ENCODE measurements at places on chromosomes 6 and 20. TPM values are rescaled to one million over a fixed set of nuclear protein-coding genes. Genes with fewer than 3 reads are reported as not detected.

- peak; percentile 21 for DNase-seq
Measured at GRCh38 chr6:55774286-55775028, 100.9 kb downstream of the BMP5 start.

DNA sequence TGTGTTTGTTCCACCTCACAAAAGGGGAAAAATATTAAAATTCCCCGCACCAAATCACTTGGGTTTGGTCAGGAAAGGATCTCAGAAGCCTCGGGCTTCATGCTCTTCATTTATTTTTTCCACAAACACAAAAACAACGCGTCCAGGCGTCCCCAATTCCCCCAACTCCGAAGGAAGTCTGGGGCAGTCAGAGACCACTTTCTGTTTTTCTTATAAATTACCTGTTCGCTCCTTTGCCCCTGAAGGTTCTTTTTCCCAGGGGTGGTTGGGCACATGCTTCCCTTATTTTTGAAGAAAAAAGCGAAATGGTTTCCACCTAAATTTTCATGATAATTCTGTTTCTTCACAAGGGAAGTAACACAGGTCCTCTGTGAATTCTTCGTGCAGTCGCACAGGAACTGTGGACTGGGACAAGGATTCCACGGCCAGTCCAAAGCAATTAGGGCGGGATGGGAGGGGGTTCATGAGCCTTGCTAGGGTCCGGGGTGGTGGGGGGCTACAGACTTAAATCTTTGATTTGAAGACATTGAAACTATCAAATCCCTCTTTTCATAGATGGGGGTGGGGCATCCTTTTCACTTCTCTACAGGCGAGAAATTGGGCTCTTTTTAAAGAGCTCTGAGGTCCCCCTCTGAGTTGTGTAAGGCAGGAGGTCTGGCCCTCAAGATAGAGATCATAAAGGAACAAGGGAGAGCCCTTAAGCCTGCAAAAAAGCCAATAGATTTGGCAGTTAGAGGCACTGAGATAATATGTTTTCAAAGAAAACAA, 30.5 kb upstream of the HFE start:
- DNase-seq: peak; percentile 28

DNA sequence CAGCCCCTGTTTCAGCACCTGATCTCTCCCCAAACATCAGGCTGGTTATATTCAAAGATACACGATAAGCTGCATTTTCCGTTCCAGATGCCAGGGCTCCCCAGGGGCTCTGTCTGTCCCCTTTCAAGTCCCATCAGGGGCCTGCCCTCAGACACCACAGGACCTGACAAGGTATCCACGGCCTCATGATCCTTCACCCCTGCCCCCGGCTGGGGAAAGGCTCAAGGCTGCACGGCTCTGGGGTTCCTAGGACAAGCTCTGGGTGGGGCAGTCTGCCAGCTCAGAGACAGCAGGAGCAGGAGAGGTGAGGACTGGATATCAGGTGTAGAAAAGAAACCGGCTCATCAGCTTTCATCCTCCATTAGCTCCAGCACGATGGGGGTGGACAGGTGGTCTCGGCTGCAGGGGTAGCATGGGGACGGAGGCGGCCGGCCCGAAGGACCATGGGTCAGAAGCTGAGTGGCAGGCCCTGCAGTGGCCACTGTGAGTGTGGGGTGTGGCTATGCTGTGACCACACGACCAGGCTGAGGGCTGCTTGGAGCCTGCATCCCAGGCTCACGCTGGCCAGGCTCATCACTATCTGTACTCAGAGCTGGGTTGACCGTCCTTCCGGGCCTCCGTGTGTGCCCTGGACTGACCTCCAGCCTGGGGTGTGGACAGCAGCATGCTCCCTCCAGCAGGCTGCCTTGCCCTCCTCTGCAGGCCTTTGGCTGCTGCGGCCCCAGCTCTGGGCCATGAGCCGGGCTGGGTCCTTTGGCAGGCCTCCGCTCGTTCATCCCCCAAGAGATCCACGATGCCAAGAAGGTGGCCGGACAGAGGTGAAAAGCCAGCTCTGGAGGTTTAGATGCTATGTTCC, 386.2 kb downstream of the THBS2 start:
- no peak for DNase-seq

- DNase-seq: no peak
Measured at GRCh38 chr6:106522562-106523250, 106.6 kb downstream of the RTN4IP1 start.

GRCh38 chr20:7935027-7935551, 5.2 kb downstream of the HAO1 start:
- DNase-seq: no peak

Gene SRMS
- total RNA-seq: not detected

DNA sequence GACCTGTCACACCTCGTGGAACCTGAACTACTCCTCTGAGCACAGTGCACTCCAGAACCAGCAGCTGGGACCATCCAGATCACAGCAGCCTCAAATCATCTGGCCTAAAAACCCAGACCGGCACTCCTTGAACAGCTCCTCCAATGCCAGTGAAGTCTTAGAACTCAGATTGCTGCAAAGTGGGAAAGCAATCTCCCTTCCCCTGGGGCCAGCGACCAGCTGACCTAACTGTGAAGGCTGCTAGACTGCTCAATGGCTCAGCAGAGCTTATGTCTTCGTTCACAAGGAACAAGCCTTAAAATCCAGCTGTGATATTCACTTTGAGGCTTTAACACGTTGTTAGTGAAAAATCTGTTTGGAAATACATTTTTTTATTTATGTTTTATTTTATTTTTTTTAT, 243.2 kb downstream of the ANKRD60 start:
- no peak for DNase-seq

Gene RIMS1
- 1.3 TPM for total RNA-seq

DNA sequence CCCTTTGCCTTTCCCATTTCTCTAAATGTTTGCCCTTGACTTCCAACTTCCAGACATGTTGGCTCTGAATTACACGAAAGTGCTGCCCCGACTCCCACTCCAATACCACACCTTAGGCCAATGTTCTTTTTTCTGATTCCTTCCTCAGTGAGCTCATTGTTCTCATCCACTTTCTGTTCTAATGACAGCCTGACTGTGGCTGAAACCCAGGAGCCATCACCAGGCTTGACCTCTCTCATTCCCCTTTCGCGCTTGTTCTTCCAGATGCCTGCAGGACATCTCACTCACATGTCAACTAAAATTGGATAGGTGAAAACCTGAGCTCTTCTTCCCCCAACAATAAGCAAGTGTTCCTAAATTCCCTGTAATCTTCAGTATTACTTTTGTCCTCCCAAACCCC, 40.4 kb downstream of the PTPRK start:
- no peak for DNase-seq

- DNase-seq: no peak
Measured at GRCh38 chr6:87794922-87795885, 93.2 kb upstream of the AKIRIN2 start.

DNA sequence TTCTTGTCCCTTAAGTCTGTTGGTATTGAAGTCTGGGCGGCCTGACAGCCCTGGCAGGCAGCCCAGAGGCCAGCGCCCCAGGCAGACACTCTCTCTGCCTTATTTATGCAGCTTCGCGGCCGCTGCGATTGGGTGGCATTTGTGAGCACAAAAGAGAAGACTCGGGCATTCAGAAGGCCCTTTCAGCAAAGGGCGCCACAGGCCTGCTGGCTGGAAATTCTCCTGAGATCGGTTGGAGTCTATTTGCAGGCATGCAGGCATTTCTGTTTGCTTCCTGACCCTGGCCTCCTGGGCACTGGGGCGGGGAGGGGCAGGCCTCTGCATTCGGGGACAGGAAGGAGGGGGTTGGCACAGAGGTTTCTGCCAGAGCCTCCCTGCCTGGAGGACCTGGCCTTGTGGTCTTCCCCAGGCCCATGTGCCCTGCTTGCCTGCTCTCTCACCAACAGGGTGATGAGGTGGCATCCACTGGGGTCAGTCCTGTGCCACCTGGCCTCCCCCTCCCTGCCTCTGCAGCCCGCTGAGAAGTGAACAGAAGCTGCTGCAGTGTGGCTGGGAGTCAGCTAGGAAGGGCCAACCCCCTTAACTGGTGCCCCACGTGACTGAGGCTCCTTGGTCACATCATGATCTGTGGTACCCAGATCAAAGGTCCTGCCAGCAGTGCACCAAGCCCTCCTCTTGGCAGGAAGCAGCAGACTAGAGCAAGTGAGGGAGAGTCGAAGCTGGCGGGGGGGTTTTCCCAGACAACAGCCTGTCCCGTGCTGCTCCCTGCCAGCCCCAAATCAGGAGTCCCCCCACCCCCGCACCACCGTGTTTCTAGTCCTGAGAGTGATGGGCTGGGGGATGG, 16.6 kb upstream of the CCDC167 start:
- DNase-seq: no peak

Gene SEC23B
- 41.6 TPM for total RNA-seq

DNA sequence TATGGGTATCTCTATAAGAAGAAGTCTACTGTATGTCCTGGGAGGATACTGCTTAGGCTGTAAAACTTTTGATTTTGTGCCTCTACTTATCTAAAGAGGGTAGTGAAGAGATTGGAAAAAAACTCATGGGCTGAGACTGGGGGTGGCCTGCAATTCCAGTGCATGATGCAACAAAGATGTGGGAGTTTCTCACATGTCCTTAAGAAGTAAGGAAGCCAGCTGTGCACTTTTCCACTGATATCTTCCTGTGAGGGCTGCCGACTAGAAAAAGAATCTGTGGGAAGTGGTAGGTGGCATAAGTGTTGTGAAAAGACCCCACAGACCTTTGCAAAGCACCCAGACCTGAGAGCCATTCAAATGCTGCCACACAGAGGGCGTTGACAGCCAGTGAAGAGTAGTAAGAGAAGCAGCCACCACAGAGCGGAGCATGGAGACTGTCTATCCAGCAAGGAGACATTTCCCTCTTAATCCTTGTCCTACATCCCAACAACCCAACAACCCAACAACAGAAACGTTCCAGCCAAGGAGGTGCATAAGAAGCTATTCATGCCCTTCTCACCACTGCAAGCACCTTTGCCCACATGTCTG, 65.1 kb downstream of the PFDN4 start:
- no peak for DNase-seq

GRCh38 chr6:169746556-169746955, 4.8 kb downstream of the DYNLT2 start:
- DNase-seq: no peak

Gene IDH3B
- 86.0 TPM for total RNA-seq

Gene TP53TG5
- total RNA-seq: not detected

Gene C20orf204
- 0.97 TPM for total RNA-seq

DNA sequence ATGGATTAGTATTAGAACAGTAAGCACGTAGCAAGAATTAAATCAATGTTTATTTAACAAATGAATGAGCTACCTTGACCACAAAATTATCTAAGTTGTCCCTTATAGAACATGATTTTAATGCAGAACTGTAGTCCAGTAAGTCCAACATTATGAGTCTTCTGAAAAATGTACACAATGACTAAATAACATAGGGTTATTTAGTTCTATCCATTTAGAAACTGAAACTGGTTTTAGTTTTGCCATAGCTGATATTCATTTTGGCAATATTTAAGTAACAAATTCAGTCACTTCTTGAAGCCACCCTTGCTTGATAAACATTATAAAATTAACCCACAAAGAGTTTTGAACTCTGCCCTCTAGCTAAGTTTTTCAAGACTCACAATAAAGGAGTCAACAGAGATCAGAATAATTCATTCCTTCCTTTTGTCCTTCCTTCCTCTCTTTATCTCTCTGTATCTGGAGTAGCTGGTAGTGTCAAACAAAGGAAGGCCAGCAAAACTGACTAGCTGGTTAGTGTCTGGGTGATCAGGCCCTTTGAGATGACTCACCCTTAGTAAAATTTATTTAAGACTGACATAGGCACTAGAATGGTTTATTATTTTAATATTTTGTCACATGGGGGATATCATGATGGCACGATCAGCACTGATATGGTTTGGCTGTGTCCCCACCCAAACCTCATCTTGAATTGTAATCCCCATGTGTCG, 115.1 kb downstream of the BTBD9 start:
- no peak for DNase-seq

- DNase-seq: no peak
Measured at GRCh38 chr6:43980004-43980795, 147.1 kb downstream of the MRPL14 start.

Gene RAET1G
- total RNA-seq: 1.3 TPM

- peak; percentile 72 for DNase-seq
Measured at GRCh38 chr6:134123666-134124208, 71.3 kb upstream of the SLC2A12 start.

GRCh38 chr6:30640481-30640880, 6.5 kb upstream of the C6orf136 start:
- no peak for DNase-seq

GRCh38 chr6:45467853-45468252, 90.1 kb upstream of the SUPT3H start:
- DNase-seq: no peak
